ENCODE measurements at places on chromosomes 7 and 10.

DNA sequence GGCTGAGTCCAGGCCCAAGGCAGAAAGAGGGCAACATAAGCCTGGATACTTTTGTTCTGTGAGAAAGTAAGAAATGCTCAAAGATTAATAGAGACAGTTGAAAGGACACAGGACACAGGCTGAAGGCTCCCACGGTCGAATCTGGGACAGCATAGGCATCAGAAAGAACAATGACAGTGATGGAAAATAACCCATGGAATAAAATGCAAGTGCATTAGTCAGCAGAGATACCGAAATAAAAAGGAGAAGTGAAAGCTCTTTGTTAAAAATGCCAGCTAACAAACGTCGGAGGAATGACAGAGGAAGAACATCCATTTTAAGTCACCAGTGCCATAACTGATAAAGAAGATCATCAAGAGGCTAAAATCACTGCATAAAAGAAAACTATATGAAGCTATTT is 19.6 kb upstream of the AGAP5 start:
- DNase-seq = no peak

- no peak for DNase-seq
Observed at GRCh38 chr7:155482511-155483183, 24.7 kb downstream of the EN2 start.

GRCh38 chr10:72764151-72764550 is 72.2 kb downstream of the MCU start:
- no peak for DNase-seq

- DNase-seq = no peak
Observed at GRCh38 chr10:44154956-44155355, 229.9 kb downstream of the CXCL12 start.

GRCh38 chr10:126599949-126600682 is 70.4 kb downstream of the C10orf90 start:
- DNase-seq = no peak

DNA sequence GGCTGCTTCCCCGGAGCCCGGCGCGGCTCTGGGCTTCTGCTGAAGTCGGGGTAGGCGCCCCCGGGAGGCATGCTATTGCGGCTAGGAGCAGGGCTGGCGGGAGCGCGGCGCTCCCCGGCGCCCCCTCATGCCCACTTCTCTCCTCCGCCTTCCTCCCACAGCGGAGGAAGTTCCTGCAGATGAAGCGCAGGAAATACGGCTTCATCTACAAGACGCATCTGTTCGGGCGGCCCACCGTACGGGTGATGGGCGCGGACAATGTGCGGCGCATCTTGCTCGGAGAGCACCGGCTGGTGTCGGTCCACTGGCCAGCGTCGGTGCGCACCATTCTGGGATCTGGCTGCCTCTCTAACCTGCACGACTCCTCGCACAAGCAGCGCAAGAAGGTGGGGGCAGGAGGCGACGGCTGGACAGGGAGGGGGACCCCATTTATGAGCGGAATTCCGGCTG is 479 bp downstream of the CYP26A1 start:
- DNase-seq = no peak

- no peak for DNase-seq
Observed at GRCh38 chr7:149753375-149754233, 19.8 kb downstream of the ZNF467 start.

- no peak for DNase-seq
Observed at GRCh38 chr10:111267673-111268072, 190.8 kb downstream of the ADRA2A start.

DNA sequence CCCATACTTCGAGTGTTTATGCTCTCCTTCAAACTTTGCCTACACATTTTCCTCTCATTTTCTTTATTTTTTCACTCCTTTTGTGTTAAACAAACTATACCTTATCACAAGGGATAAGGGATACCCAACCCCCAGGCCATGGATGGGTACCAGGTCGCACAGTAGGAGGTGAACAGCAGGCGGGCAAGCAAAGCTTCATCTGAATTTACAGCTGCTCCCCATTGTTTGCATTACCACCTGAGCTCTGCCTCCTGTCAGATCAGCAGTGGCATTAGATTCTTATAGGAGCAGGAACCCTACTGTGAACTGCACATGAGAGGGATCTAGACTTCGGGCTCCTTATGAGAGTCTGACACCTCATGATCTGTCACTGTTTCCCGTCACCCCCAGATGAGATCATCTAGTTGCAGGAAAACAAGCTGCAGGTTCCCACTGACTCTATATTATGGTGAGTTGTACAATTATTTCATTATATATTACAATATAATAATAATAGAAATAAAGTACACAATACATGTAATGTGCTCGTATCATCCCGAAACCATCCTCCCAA is 28.5 kb downstream of the ZC3HC1 start:
- no peak for DNase-seq

GRCh38 chr7:137578541-137578940 is 235.0 kb upstream of the PTN start:
- DNase-seq = no peak

DNA sequence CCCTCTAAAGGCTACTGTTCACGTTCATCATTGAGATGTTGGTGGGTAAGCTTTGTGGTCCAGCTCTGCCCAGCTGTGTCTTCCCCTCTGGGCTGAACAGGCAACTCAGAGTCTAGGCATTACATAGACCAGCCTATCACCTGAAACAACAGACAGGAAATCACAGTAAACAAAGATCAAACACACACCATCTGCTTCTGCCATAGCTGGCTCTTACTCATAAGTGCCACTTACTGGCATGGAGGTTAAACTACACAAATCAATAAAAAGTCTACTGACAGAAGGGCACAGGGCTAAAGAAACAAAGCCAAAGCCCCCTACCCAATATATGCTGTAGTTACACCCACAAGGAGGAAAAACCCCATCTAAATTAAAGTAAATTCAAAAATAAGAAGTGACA is 35.0 kb downstream of the SEPTIN14 start:
- no peak for DNase-seq

DNA sequence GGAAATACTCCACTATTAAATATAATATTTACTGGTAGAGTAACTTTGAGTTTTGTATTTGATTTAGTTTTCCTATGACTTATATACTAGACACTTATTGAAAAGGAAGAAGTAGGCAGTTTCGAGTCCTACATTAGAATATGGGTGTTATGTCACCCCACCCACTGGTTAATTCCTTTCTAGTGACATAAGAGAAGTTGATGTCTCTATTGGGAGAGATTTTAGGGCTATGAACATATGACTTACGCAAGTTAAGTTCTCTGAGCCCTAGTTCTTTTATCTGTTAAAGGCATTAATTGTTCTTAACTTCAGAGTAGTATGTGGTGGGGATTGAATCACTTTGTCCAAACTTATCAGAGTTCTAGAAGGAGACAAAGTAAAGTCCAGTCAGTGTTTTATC is 30.5 kb downstream of the CPED1 start:
- DNase-seq = no peak

DNA sequence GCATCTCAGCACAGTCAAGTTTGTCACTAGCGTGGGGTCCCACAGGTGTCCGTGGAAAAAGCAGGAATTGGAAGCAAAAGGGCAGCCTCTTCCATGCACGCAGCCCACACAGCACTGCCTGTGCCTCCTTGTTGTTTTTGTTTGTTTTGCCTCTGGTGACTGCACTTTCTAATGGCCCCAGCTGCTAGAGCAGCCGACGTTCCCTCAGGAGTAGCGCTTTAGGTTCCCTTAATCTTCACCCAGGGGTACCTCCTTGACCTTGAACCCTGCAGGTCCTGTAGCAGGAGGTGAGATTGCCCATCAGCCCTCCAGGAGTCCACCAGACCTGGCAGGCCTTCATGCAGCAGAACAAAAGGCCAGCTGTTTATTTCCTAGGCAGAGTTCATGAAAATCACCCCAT is 210.1 kb downstream of the CACNB2 start:
- DNase-seq = no peak

GRCh38 chr7:41787651-41788350 is 84.9 kb upstream of the INHBA start:
- no peak for DNase-seq

- DNase-seq = peak; percentile 84
Observed at GRCh38 chr10:122140941-122141623, 130.0 kb upstream of the BTBD16 start.

GRCh38 chr7:37352974-37353948 is 95.4 kb downstream of the ELMO1 start:
- DNase-seq = no peak

DNA sequence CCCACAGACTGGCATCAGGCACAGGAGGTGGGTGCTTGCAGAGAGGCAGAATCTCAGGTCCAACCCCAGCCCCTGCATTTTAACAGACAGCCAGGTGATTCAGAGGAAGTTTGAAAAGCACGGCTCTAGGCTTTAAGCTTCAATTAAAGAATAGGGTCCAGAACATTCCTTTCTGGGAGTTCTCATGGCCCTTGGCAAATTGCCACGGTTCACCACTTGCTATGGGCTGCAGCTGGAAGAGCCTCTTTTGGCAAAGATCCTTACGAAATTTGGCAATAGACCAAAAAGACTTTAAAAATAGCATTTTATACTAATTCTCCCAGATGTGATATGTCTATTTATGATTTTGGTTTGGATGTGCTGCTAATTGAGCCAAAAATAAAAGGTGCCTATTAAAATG is 148.1 kb downstream of the ITGA8 start:
- peak; percentile 64 for DNase-seq

DNA sequence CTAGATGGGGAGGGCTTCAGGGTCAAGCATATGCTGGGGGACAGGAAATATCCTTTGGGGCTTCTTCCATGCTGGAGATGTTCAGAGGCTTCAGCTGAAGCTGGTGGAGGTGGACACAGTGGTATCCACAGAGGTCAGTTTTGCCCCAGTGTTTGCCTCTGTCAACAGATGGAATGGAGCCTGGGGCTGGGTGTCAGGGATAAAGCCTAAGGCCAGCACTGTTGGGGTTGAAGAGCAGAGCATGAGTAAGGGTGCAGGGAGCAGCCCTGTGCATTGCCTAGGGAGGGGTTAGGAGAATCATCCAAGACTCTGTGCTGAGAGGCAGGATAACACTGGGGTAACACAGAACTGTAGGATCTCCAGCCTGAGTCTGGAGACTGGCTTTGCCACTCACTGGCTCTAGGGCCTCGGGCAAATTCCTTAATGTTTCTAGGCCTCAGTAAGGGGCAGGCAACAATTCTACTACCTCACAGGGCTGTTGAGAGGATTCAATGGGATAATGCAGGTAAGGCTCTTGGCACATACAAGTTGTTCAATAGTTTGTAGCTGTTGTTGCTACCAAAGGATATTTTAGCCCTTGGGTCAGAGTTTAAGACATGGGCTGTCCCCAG is 21.8 kb upstream of the MYL7 start:
- DNase-seq = no peak

GRCh38 chr7:22333680-22334141 is 23.2 kb downstream of the RAPGEF5 start:
- DNase-seq = no peak

DNA sequence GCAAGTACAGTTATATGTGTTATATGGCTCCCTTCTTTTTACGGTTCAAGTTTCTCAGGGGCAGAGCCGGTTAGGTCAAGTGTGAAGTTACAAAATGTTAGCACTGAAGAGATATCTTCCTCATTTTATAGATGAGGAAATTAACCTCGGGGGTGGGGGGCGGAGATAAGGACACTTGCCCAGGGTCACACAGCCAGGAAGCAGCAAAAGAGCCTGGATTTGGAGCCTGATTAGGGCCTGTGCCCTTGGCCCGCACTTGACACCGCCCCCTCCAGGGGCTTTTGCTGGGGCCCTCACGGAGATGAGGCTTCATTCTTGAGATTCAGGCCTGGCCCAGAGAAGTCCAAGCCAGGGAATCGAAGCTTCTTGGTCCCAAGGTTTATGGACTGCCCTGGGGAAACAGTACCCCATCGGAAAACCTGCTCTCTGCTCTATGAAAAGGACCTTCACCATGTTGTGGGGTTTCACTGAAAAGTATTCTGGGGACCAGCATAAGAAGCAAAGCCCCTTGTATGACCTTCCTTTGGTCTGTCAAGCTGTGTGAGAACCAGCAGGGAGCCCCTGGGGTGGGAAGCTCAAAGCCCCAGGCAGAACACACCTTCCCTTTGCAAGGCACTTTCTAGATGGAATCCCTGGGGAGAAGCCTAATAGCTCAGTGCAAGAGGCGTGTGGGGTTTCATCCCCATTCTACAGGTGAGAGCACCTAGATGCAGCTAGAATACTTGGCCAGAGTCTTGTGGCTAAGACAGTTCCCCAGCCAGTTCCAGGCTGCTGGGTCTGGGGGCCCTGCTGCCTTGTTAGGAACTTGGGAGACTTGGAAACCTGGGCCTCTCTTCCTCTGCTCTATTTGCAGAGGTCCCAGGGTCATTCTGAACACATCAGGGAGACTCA is 21.9 kb downstream of the UNC5B start:
- DNase-seq = no peak

DNA sequence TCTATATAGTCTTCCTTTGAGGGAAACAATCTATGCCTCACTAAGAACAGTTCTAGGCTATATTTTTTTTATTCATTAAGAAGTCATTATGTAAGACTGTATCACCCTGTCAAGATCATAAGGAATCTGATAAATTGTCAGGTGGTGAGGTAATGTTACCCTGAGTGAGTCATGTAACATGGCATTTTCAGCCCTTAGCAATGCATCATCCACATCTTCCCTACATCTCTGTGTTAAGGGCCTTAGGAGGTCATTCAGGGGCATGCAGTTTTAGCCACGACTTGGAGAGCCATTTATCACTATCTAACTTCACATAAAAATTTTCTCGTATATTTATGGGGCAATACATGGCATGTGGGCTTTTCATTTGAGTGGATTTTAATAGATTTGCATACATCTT is 924.5 kb upstream of the MBL2 start:
- no peak for DNase-seq

- peak; percentile 23 for DNase-seq
Observed at GRCh38 chr7:44309271-44310091, 15.9 kb downstream of the CAMK2B start.

GRCh38 chr10:49585387-49585786 is 24.7 kb upstream of the SLC18A3 start:
- no peak for DNase-seq

DNA sequence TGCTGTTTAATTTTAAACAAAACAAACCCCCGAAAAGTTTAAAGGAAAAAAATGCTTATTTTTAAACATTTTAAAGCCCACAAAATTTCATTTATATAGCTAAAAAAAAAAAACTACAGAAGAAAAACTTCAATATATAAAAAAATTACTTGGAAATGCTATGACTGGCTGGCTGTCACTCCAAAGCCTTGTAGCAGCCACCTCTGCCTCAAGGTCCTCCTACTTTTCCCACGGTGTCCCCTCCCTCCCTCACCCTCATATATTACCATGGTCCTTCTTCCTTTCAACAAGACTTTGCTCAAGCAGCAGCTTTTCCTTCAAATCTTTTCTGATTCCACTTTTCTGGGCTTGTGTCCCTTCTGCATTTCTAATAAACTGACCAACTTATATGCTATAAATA is 122.0 kb downstream of the TPK1 start:
- DNase-seq = no peak

GRCh38 chr7:49023345-49024328 is 99.3 kb downstream of the CDC14C start:
- DNase-seq = no peak

GRCh38 chr7:121084256-121084655 is 95.7 kb downstream of the CPED1 start:
- no peak for DNase-seq

DNA sequence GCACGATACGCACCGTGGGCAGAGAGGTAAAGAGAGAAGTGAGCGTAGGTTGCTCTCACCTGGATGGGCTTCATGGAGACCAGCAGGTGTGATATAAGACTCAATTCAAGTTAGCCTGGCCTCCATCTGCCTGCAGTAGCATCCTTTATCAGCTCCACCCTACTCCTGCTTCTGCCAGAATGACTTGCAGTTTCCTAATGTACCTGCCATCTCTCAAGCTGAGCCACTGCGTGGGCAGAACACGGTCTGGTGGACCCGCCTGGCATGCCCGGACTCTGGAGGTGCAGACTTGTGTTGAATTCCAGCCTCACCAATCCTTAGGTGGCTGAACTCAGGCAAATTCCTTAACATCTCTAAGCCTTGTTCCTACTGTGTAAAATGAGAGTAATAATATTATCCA is 64.3 kb downstream of the STEAP1B start:
- no peak for DNase-seq

Data from fibroblast of the conjunctiva (primary cell).